Cardiac muscle cell (in vitro differentiated cells and primary cell): ENCODE measurements at places on chromosomes 12 and 14. TPM values are rescaled to one million over a fixed set of nuclear protein-coding genes. Genes with fewer than 3 reads are reported as not detected.
A peak's percentile ranks its signal among the peaks of the same experiment; 100 is the strongest.

- H3K4me3 ChIP-seq = no peak overlapping the region
- DNase-seq = no peak
- no peaks in the 10 kb centered on the region for H3K36me3 ChIP-seq
- H3K4me1 ChIP-seq = no peaks in the 10 kb centered on the region
- H3K27ac ChIP-seq = no peak overlapping the region
Observed at GRCh38 chr12:16307856-16308475, 30.5 kb upstream of the SLC15A5 start.

- H3K27me3 ChIP-seq = no peaks in the 10 kb centered on the region
- peak; percentile 47 for DNase-seq
- no peaks in the 10 kb centered on the region for H3K36me3 ChIP-seq
- no peak overlapping the region for H3K4me3 ChIP-seq
- no peaks in the 10 kb centered on the region for H3K4me1 ChIP-seq
- no peak overlapping the region for H3K27ac ChIP-seq
Observed at GRCh38 chr14:94548131-94548998, 12.9 kb upstream of the SERPINA4 start.

DNA sequence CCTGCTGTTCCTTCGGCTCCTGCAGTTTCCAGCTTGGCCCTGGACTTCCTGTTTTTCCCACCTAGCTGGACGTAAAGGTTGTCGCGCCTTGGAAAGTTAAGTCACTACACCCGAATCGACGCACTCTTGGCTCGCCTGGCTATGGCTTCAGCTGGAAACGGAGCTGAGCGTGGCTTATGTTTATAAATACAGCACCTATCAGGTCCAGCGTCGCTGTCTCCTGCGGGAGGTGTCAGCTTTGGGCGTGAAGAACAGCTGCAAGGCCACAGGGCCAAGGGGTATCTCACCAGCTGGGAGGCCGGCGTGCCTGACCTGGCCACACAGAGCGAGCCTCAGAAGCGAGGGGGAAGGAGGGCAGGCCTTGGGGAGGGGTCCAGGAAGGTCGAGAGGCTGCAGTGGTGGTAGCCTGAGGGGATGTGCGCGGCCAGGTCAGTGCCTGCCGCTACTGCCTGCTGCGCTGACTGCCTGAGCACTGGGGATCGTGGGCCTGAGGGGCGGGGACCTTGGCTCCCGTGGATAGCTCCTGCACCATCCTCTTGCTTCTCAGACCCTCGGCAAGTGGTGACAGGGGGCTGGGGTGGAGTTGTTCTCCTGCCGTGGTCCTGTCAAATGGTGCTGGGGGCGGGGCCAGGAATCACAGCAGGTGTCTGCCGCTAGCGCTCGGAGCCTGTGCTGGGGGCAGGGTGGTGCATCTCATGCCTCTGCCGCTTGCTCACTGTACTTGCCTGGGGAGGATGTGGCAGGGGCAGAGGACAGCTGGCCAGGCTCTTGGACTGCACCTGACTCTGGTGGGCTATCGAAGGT, 12.5 kb downstream of the PACS2 start:
- no peak overlapping the region for H3K4me3 ChIP-seq
- H3K36me3 ChIP-seq = no peaks in the 10 kb centered on the region
- no peaks in the 10 kb centered on the region for H3K27me3 ChIP-seq
- no peak for DNase-seq

GRCh38 chr12:122862872-122863701, 27.8 kb downstream of the HIP1R start:
- peaks cover 9% of the 10 kb centered on the region for H3K36me3 ChIP-seq
- no peaks in the 10 kb centered on the region for H3K4me1 ChIP-seq
- peak overlapping the region; percentile 39 for H3K27ac ChIP-seq
- H3K27me3 ChIP-seq = no peaks in the 10 kb centered on the region
- H3K4me3 ChIP-seq = no peak overlapping the region

GRCh38 chr12:48022676-48023385, 18.6 kb upstream of the COL2A1 start:
- peak overlapping the region; percentile 35 for H3K27ac ChIP-seq
- H3K4me3 ChIP-seq = no peak overlapping the region
- peaks cover 23% of the 10 kb centered on the region for H3K27me3 ChIP-seq
- peaks cover 28% of the 10 kb centered on the region for H3K4me1 ChIP-seq
- DNase-seq = no peak

- H3K4me1 ChIP-seq = no peaks in the 10 kb centered on the region
- no peak for DNase-seq
Observed at GRCh38 chr12:125208334-125208733, 143.1 kb downstream of the AACS start.

- no peaks in the 10 kb centered on the region for H3K27me3 ChIP-seq
- H3K36me3 ChIP-seq = peaks cover 9% of the 10 kb centered on the region
- peaks cover 26% of the 10 kb centered on the region for H3K4me1 ChIP-seq
- peak; percentile 62 for DNase-seq
- H3K4me3 ChIP-seq = no peak overlapping the region
- peak overlapping the region; percentile 7 for H3K27ac ChIP-seq
Observed at GRCh38 chr14:61460718-61461611, 139.6 kb downstream of the PRKCH start.

DNA sequence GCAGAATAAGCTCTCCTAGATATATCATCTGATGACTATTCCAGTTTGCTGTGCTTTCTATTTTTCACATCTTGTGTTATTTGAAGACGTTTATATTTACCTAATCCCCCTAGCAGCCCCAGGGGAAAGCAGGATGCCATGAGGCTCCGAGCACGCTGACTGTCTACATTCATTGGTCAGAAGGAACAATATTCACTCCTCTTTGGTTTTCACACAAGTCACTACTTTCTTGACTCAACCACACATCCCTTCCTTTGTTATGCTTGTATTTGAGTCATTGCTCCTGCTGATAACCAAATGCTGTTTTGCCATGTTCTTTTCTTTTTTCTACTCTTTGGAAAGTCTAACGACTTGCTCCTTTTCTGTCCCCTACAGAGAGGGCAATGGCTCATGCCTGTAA, 86.5 kb upstream of the SLC38A2 start:
- H3K4me1 ChIP-seq = peaks cover 37% of the 10 kb centered on the region
- H3K36me3 ChIP-seq = no peaks in the 10 kb centered on the region
- no peak overlapping the region for H3K4me3 ChIP-seq
- H3K27me3 ChIP-seq = no peaks in the 10 kb centered on the region
- no peak overlapping the region for H3K27ac ChIP-seq
- peak; percentile 76 for DNase-seq

- H3K27me3 ChIP-seq = no peaks in the 10 kb centered on the region
- DNase-seq = no peak
- H3K27ac ChIP-seq = no peak overlapping the region
- no peaks in the 10 kb centered on the region for H3K36me3 ChIP-seq
- peaks cover 41% of the 10 kb centered on the region for H3K4me1 ChIP-seq
Observed at GRCh38 chr12:94285943-94286582, 137.7 kb downstream of the PLXNC1 start.

DNA sequence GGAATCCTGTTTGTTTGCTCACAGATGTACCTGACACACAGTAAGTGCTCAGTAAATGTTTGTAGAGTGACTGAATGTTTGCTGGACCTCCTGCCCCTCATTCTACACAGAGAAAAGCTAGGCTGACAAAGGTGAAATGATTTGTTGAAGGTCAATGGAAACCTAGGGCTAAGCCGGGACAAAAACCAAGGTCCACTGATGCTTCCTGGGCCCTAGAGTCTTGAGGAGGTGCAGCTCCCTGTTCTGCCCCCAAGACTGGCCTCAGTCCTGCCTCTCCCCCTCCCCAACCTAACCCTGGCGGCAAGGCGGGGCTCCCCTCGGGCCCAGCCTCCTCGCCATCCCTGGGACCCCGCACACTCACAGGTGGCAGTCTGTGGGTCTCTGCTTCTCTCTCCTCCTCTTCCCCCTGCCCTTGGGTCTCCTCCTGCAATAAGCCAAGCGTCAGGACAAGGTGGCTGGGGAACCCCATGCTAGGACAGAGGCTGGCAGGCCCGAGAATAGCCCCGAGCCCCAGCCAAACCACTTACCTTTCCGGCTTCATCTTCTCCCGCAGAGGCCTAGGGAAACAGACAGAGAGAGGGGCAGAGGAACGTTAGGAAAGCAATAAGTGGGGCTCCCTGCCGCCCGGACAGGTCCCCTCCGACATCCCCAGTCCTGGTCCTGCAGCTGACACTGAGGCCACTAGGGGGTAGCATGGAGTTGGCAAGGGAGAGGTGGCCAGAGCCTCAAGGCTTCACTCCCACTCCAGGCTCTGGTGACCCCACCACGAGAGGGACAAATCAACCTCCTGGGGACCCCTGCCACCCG, 9.3 kb downstream of the PGF start:
- DNase-seq = peak; percentile 82
- H3K27me3 ChIP-seq = no peaks in the 10 kb centered on the region
- no peak overlapping the region for H3K4me3 ChIP-seq
- H3K4me1 ChIP-seq = peaks cover 14% of the 10 kb centered on the region
- H3K36me3 ChIP-seq = no peaks in the 10 kb centered on the region

DNA sequence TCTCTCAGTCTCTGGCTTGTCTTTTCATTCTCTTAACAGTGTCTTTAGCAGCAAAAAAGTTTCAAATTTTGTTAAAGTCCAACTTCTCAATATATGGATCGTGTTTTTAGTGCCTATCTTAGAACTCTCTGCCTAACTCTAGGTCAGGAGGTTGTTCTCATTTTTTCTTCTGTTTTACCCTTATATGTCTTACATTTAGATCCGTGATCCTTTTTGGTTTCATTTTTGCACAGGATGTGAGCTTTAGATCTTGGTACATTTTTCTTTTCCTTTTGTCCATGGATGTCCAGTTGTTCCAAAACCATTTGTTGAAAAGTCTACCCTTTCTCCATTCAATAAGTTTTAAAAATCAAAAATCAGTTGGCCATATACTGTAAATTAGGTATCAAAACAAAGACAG, 6.8 kb downstream of the VRK1 start:
- no peak overlapping the region for H3K27ac ChIP-seq
- H3K4me1 ChIP-seq = no peaks in the 10 kb centered on the region
- no peaks in the 10 kb centered on the region for H3K27me3 ChIP-seq
- H3K4me3 ChIP-seq = no peak overlapping the region

DNA sequence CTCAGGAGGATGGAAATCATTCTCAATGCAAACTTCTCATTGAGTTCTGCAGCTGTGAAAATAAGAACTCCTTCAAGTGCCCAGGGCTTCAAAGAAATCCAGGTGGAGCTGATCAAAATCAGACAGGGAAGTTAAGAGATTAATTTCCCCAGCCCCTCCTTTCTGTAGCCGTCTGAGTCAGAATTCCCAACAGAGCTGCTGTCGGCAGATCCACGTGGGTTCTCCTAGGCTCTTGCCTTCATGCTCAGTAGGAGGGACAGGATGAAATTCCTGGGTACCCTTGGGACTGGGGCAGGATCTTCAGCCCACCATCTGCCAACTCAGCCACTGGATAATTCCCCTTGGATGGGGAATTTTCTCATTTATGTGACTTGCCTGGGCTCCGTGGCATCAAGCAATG, 13.3 kb downstream of the TGFB3 start:
- H3K4me3 ChIP-seq = no peak overlapping the region
- H3K27ac ChIP-seq = no peak overlapping the region
- H3K27me3 ChIP-seq = no peaks in the 10 kb centered on the region

DNA sequence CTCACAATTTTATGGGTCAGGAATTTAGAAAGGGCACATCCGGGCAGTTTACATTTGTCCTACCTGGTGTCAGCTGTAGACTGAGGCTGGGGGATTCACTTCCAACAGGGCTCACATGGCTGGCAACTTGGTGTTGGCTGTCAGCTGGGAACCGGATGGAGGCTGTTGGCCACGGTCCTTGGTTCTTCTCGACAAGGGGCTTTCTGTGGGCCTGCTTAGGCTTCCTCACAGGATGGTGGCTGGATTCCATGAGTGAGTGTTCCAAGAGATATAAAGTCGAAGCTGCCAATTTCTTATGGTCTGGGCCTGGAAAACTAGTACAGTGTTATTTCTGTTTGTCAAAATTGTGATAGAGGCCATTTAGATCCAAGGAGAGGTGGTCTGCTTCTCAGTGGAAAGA, 127.9 kb downstream of the PTCSC3 start:
- H3K27me3 ChIP-seq = no peaks in the 10 kb centered on the region
- no peaks in the 10 kb centered on the region for H3K36me3 ChIP-seq
- H3K4me3 ChIP-seq = no peak overlapping the region
- H3K27ac ChIP-seq = no peak overlapping the region
- DNase-seq = no peak

GRCh38 chr12:48358937-48359513, 8.3 kb upstream of the ZNF641 start:
- H3K4me1 ChIP-seq = no peaks in the 10 kb centered on the region
- H3K4me3 ChIP-seq = no peak overlapping the region
- H3K36me3 ChIP-seq = no peaks in the 10 kb centered on the region
- no peak overlapping the region for H3K27ac ChIP-seq
- DNase-seq = no peak
- H3K27me3 ChIP-seq = peaks cover 10% of the 10 kb centered on the region

DNA sequence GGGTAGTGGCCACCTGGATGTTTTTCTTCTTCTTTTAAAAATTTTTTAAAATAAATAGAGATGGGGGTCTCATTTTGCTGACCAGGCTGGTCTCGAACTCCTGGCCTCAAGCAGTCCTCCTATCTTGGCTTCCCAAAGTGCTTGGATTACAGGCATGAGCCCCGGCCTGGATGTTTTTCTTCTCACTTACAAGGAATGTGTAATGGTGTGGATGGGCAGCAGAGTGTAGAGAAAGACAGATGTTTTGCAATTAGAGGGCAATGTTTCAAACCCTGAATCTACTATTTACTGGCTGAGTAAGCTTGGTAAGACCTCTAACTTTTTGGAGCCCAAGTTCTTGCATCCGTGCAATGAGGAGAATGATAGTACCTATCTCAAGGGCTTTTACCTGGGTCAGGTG, 48.1 kb downstream of the ADCK1 start:
- H3K36me3 ChIP-seq = no peaks in the 10 kb centered on the region
- H3K27me3 ChIP-seq = no peaks in the 10 kb centered on the region
- no peaks in the 10 kb centered on the region for H3K4me1 ChIP-seq

- H3K36me3 ChIP-seq = no peaks in the 10 kb centered on the region
- DNase-seq = no peak
- no peak overlapping the region for H3K4me3 ChIP-seq
Observed at GRCh38 chr14:65312859-65313258, 99.7 kb upstream of the FUT8 start.

DNA sequence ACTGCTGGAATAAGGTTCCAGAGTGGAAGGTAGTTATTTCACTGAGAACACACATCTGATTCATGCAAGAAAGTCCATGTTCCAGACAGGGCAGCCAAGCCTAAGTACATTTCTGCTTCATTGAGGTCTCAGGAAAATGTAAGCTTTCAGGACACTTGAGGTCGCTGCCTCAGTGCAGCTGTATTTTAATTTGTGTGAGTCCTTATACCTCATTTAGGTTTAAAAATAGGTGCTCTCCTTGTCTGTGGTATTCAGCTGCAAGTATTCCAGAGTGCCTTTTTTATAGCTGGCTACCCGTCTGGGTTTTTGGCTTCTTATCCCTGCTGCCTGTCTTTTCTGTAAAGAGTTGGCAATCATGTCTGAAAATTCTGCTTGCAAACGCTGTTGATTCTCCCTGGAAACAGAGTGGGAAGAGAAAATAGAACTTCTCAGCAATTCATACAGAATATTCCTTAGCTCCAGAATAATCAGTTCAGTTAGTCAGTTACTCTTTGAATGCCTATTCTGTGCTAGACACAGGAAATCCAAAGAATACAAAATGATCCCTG, 45.3 kb upstream of the PLBD1 start:
- H3K27ac ChIP-seq = peak overlapping the region; percentile 27
- no peaks in the 10 kb centered on the region for H3K36me3 ChIP-seq
- peaks cover 4% of the 10 kb centered on the region for H3K4me1 ChIP-seq
- no peak overlapping the region for H3K4me3 ChIP-seq

The PCED1B gene
- total RNA-seq = 0.80 and 2.1 TPM in 2 replicates

The RNASE2 gene
- not detected in 2 replicates for total RNA-seq

The CISTR gene
- not detected in 2 replicates for total RNA-seq

The FAIM2 gene
- total RNA-seq = 0.06 TPM in 1 of 2 replicates, not detected in the other

The TMEM119 gene
- total RNA-seq = 0.48 and 1.7 TPM in 2 replicates

The CNPY2 gene
- 85.3 and 107 TPM in 2 replicates for total RNA-seq

The GPR135 gene
- 5.6 and 11.0 TPM in 2 replicates for total RNA-seq

The SOAT2 gene
- 0.57 and 1.6 TPM in 2 replicates for total RNA-seq

The TNS2 gene
- 3.9 and 4.5 TPM in 2 replicates for total RNA-seq

The PAH gene
- 0.18 TPM in 1 of 2 replicates, not detected in the other for total RNA-seq
